H4 (cell line): ENCODE measurements at places on chromosomes 1 and 21. TPM values are rescaled to one million over a fixed set of nuclear protein-coding genes. Genes with fewer than 3 reads are reported as not detected.

GRCh38 chr1:153488731-153489130, 28.3 kb upstream of the S100A7 start:
- no peak for DNase-seq

- DNase-seq: peak; percentile 6
Observed at GRCh38 chr1:115280064-115280463, 58.0 kb downstream of the NGF start.

The RNF186 gene
- not detected in 2 replicates for total RNA-seq

GRCh38 chr1:150387200-150387599, 23.3 kb downstream of the RPRD2 start:
- no peak for DNase-seq

The KRTAP21-2 gene
- not detected in 2 replicates for total RNA-seq

DNA sequence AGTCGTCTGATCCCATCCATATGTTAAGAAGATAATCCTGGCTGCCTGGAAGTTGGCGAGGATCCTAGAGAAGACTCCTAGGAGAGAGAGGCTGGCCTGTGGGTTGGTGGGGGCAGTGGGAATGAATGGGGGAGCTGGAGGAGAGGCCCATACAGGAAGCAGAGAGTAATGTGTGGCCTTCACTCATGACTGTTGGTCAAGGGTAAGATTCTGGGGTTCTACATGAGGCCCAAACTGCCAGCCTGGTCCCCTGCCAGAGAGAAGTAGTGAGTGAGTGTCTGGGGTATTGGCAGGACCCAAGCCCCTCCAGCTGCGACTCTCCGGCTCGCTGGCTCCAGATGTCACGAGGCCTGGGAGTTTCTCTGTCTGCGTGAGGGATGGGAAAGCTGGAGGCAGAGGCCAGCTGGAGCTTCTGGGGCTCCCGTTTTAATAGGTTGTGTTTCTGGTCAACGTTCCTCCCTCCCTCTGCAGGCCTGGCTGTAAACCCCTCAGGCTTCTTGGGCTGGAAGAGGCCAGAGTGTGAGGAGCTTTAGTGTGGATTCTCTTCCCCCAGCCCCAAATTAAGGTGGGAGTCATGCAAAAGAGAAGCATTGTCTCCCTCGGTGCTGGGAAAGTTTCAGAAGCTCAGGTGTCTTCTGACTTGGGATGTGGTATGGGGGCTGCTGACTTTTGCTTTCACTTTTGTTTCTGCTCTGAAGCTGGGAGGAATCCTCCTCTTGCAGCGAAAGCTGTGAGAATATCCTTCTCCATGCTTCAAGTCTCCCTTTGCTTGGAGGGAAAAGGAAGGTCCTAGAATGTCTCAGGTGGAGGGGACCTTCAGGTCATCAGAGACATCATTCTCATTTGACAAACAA, 2.6 kb downstream of the TMEM51 start:
- no peak for DNase-seq

DNA sequence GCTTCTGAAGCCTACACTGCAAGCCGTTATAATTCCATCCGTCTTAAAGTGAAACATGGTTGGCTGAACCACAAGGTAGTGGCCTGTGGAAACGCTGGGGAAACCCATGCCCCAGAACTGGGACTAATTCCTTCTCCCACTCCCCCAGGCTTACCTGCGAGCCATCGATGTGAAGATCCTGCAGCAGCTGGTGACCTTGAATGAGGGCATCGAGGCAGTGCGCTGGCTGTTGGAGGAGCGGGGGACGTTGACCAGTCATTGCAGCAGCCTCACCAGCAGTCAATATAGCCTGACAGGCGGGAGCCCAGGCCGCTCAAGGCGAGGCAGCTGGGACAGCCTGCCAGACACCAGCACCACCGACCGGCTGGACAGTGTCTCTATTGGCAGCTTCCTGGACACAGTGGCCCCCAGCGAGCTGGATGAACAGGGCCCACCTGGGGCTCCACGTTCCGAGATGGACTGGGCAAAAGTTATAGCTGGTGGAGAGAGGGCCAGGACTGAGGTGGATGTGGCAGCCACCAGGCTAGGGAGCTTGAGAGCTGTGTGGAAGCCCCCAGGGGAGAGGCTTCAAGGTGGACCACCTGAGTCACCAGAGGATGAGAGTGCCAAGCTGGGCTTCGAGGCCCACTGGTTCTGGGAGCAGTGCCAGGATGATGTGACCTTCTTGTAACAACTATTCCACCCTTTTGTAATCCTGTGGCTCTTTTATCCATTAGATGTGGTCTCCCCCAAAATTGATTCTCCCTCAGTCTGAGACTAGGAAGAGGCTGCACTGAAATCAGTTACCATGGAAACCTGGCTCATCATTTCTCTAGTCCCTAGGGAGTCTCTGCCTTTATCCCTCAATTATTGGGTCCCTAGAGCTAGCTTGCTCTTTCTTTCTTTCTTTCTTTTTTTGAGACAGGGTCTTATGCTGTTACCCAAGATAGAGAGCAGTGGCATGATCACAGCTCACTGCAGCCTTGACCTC, 16.7 kb downstream of the LURAP1 start:
- DNase-seq: no peak

DNA sequence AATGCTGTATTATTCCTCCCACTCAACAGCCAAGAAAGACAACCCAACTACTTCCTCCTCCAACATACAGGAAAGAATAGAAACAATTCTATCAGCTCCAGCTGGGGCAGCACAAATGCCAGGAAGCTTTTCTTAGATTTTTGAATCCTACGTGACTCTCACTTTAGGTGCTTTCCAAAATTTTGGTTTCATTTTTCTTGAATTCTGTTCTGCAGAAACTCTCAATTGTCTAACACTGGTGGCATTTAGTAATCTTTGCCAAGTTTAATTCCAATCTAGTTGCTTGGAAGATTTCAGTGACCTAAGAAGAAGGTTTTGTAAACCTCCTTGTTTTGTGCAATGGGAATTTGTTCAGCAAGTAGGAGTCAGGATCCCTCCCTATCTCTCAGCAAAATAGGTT, 37.1 kb upstream of the DOCK7 start:
- DNase-seq: no peak

- no peak for DNase-seq
Observed at GRCh38 chr1:202531472-202531811, 178.8 kb downstream of the SYT2 start.

GRCh38 chr1:29466258-29466657, 229.9 kb downstream of the PTPRU start:
- no peak for DNase-seq

The ESPN gene
- total RNA-seq: not detected in 2 replicates

DNA sequence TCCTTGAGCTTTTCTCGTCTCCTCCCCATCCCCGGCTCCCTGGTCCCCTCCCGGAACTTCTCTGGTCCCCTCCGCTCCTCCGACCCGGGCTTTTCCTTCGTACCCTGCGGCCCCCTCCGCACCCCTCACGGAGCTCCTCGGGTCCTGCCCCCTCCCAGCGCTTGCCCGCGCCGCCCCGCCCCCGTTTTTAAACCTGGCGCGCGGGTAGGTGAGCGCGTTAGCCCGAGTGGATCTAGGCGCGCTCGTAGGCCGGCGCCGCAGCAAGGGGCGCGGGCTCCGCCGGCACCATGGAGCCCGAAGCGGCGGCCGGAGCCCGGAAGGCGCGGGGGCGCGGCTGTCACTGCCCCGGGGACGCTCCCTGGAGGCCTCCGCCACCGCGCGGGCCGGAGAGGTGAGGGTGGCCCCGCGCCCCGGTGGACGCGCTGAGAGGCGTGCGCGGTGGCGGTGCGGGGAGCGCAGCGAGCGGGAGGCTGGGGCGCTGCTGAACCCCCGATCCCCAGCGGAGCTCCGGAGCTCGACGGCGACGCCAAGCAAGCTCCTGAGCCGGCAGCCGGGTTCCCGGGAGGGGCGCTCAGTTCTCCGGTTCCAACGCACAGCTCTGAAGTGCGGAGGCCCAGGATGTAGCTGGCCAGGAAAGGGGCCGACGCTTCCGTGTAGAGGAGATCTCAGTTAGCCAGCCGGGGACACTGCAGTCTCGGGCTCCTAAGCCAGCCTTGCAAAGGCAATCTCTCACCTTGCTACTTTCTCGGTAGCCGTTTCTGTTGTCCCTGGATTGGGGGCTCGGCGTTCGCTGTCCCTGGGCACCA, at the start of gene RIPPLY3:
Gene RIPPLY3, plus strand, starts transcription at position 217 of the 806 bp plus-strand sequence. Its CDS starts 71 bp downstream, at position 288.
- DNase-seq: no peak

DNA sequence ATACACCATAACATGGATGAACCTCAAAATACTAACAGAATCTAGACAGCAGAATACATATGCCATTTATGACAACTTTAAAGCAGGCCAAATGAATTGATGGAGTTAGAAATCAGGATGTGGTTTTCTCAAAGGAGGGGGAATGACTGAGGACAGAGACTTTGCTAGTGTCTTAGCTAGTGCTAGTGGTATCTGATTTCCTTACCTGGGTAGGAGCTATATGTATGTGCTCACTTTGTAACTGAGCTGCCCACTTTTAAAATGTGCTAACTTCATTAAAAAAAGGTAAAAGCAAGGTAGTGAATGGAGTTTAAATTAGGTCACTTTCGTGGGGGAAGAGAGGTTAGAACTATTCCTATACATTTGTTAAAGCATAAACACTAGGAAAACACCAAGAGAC, 2.6 kb downstream of the GTF2B start:
- DNase-seq: no peak
